ENCODE measurements at places on chromosomes 5 and 9.

DNA sequence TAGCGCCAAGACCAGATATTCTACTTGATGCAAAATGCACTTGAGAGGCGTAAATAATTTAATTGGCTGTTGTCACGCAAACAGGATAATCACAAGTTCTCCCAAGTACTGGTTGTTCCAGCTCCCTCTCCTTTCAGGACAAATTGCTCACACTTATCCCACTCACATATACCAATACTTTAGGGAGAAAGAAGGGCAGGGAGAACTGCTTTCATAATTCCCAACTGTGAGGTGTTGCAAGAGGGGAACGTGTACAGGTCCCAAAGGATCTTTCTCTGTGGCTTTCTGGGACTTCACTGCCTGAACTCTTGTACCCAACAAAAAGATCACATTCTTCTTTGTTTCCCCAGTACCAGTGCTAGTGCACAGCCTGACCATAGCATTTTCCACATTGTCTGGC, 21.5 kb upstream of the TGFBI start:
- DNase-seq: no peak

DNA sequence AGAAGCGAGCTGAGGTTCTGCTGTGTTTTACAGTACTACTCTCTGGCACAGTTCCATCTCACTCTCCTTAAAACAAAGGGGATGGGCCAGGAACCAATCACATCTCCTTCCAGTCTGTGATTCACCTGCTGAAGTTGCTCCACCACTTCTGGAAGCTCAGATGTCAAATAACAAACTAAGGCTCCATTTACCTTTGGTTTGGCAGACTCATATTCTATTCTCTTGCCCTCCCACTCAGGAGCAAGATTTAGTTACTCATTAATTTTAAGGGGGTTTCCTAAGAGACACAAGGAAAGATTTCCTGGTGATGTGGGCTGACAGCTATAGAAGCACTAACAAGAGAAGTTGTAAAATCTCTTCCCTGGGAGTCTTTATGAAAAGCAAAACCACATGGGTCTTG, 37.8 kb upstream of the KIF2A start:
- no peak for DNase-seq

DNA sequence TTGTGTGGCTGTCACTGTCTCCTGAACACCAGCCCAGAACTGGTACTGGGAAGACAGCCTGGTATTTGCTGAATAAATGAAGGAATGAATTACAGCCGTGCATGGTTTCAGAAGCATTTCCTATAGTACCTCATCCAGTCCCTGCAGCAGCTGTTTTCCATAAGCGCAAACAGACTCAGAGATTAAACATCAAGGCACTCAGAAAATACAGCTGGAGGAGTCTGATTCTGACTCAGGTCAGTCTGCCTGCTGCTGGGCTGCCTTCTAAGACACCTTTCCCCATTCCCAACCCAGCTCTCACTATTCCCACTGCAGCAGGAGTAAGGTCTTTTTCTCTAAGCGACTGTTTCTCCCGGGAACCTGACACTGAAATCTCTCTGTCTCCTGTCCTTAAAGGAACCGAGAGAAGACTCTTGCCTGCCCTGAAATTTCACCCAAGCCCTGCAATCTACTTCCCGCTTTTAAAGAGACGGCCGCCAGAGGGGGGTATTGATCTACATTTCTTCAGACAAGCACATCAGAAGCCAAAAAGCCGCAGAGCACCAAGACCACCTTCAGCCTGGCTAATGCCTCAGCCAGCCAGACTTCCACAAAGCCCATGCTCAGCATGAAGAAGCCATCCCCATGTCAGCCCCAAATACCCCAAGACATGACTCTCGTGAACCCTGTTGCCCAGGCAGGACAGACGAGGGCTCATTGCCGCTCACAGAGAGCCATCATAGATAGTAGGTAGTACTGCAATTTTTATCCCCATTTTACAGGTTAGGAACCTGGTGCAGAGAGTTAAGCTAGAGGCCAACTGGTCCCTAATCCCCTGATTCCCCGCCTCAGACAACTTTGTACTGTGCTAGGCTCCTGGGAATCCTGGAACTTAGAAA, 5.4 kb upstream of the FOXI1 start:
- DNase-seq: peak; percentile 93

GRCh38 chr5:35799753-35800152, 56.9 kb upstream of the IL7R start:
- DNase-seq: no peak

- no peak for DNase-seq
Measured at GRCh38 chr5:83586874-83587776, 115.6 kb downstream of the VCAN start.

- DNase-seq: peak; percentile 86
Measured at GRCh38 chr9:137694962-137695875, 76.4 kb downstream of the EHMT1 start.

DNA sequence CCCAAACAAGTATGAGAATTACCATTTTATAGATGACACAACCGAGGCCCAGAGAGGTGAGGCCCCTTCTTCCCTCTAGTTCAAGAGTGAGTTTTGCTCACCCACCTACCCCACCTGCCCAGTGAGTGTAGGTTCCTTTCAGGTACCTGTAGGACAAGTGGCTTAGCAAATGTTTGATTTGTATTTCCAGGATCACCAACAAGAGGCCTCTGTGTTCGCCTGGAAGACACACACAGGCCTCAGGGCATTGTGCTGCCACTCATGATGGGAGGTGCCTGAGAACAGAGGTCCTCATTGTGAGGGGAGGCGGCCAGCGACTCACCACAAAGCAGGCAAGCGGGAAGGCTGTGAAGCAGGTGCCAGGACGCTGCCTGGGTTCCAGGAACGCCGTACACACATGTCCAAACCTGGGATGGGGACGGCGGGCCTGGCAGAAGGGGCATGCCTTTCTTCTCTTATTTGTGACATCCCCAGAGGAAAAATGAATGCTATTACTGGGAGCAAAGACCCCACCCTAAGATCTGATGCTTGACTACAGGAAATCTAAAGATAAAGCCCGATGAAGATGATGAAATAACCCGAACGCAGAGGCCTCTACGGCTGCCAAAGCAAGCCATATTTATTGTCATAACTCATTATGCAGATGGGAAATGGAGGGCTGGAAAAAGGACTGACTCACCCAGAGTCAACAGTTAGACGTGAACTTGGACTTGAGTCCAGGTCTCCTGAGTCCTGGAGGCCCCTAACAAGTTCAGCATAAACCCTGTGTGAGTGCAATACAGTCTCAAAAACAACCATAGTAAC, 60.2 kb upstream of the SLC25A51 start:
- no peak for DNase-seq

DNA sequence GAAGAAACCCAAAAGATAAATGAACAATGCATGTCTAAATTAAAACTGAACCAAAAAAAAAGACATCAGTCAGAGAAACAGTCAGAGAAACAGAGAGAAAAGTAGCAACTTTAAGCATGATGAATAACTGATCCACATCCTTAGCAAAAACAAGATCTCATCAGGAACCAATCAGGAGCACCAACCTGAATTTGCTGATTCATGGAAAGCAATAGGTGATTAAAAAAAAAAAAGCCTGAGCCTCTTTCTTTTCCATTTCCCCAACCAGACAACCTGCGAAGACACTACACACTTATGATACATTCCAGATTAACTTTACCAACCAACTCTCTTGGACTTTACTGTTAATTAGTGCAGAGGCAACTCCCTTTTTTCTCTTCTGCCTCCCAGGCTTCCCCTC, 112.7 kb upstream of the TAS2R1 start:
- no peak for DNase-seq

DNA sequence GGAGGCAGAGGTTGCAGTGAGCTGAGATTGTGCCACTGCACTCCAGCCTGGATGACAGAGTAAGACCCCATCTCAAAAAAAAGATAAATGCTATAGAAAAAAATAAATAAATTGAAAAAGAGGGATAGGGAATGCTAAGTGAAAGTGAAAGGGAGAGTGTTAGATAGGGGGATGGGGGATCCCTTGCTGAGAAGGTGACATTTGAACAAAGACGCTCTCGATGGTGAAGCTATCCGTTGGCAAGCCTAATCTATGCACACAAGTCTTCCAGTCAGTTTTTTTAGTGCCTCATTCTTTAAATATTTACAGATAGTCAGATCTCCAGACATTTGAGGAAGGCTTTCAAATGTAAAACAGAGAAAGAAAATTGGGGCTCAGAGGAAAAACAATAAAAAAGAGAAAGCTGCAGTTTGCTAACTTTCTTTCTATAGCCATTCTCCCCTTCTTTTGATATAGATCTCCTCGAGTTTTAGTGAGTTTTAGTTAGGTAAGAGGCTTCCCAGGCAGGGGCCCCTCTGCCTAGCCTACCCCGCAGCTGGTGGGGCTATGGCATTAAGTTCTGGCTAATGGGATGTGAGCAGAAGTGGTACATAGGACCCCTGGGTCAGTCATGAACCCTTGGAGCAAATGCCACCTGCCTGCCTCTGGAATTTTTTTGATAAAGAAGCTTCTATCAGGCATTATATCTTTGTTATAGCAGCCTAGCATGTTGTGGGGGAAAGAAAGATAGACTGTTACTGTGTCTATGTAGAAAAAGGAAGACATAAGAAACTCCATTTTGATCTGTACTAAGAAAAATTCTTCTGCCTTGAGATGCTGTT, 12.0 kb downstream of the GLRX start:
- DNase-seq: no peak

DNA sequence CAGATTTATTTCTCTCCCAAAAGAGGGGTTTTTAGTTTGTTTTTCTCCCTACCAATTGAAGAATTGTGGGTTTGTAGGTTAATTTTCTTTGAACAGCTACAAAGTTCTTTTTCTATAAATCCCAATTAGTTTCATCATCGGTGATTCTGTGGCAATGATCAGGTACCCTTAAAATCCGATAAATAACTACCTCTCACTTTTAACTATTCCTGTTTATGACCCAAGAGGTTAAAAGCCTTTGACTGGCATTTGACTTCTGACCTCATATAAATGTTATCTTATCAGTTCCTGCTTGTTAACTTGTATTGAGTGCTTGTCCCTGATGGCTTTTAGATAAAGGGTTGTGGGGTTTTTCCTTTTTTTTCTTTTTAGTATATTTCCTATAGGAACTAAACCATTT, 124.4 kb upstream of the TMEM161B start:
- DNase-seq: no peak

- DNase-seq: no peak
Measured at GRCh38 chr5:179228341-179229121, 116.7 kb downstream of the ADAMTS2 start.

- no peak for DNase-seq
Measured at GRCh38 chr5:32017692-32018367, 156.3 kb downstream of the GOLPH3 start.

- DNase-seq: no peak
Measured at GRCh38 chr5:181198905-181199519, 6.0 kb downstream of the TRIM7 start.

DNA sequence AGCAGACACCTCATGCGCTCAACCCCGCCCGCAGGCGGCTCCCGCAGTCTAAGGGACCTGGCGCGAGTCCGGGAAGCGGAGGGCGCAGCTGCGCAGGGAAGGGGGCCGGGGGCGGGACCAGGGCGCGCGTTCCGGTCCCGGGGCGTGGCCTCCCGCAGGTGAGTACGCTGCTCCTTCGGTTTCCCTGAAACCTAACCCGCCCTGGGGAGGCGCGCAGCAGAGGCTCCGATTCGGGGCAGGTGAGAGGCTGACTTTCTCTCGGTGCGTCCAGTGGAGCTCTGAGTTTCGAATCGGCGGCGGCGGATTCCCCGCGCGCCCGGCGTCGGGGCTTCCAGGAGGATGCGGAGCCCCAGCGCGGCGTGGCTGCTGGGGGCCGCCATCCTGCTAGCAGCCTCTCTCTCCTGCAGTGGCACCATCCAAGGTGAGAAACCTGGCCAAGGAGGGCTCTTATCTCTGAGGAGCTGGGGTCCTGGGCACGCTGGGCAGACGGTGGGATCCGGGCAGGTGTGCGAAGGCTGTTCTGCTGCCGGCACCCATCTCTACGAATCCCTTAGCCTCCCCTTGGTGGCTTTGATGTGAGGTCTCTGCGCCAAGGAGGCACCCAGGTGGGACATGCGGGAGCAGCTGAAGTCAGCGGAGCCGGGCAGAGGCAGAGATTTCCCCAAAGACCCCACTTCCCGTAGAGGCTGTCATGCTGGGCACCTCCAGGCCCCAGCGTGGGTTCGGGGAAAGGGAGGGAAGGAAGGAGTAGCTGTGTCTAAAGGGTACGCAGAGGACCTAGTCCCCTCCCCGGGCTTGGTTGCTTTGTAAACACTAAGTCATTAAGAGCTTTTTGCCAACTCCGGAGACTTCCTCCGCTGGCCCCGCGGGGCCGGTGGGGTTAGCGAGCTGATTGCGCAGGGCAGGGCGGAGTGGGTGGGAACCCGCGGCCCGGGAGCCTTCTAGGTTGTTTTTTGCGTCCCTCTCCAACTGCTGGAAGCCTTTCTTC, at the start of gene F2RL1:
F2RL1 (plus strand) TSS at position 187 of the 988 bp plus-strand sequence; CDS start at position 340, 153 bp downstream.
- peak; percentile 88 for DNase-seq

GRCh38 chr9:33465096-33465495, 8.6 kb downstream of the NOL6 start:
- no peak for DNase-seq

DNA sequence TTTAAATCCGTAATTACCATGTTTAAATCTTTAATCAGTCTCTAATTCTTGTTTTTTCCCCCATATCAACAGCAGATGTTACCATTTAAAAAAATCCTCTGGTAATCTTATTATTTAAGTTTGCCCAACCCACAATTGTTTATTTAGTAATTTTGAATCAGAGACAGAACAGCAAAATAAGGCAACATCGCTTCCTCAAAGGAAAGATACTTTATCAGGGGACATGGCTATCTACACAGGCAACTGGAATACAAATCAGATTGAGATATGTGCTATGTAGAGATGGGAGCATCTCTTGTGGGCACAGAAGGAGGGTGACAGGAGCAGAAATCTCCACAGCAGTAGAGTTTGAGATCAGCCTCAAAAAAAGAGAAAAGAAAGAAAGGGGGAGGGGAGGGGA, 674.4 kb downstream of the SEMA5A start:
- no peak for DNase-seq

DNA sequence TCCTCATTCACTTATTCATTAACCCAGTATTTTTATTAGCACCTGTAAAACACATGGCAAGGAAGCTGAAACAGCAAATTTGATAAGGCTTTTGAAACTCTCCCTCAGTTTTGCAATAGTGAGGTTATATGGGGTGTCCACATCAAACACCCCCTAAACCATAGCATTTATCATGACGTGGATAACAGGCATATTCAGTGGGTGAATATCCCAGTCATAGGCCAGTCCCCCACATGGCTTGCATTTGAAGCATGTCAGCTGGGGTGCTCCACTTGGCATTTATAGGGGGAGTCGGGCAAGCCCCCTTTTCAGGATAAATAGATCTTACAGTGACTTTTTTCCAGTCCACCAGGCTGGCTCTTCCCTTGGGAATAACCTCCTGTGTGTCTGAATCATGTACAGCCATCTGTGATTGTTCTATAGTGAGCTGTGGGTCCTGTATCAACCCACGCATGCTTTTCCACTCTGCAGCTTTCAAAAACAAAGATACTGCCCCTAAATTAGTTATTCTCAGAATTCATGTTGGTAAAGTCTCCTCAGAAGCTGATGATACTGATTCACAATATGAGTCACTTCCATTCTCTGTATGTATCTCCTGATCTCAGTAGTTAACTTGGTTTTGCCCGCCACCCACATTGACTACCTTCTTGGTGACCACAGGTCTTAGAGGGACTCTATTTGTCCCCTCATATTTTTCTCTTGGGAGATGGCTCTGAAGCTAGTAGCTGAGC, 84.4 kb upstream of the SPIN1 start:
- no peak for DNase-seq

- no peak for DNase-seq
Measured at GRCh38 chr5:2439608-2440007, 311.9 kb downstream of the IRX2 start.

GRCh38 chr5:37966871-37967270, 127.0 kb upstream of the GDNF start:
- DNase-seq: no peak
